ENCODE measurements at places on chromosomes 7 and 10.

- DNase-seq, result no peak
These were observed 124.8 kb downstream of the TSPAN12 start for GRCh38 chr7:120733143-120733542.

GRCh38 chr10:36531621-36532020 lies 593.8 kb upstream of the ANKRD30A start:
- no peak for DNase-seq

DNA sequence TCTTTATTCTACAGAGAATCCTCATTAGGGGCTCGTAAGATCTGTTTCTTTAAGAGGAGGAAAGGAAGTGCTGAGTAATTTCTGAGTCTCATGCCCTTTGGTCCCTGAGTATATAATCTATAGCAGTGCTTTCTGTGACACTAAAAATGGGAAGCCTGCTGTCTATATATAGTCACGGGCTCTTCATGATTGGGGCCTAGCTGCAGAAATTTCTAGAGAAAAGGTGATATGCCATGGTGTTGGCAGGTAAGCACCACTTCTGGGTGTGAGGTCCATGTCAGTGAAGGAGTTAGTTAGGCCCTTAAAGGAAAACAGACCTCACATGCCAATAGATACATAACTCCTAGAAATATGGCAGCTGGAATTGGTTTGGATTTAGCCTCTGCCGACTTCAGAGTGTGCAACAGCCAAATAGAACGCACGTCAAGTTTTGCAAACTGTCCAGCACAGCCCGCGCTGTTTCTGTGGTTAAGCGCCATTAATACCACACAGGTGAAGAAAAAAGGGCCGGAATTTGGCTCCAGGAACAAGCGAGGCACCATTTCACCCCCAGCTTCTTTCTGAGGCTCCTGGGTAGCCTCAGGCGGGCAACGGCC lies 123.2 kb downstream of the TACC2 start:
- DNase-seq, result no peak

- no peak for DNase-seq
These were observed 64.4 kb downstream of the BPGM start for GRCh38 chr7:134710854-134711624.

- DNase-seq, result no peak
These were observed 17.1 kb upstream of the ZNF800 start for GRCh38 chr7:127409629-127410028.

- DNase-seq, result no peak
These were observed 114.6 kb upstream of the AGK start for GRCh38 chr7:141436575-141437075.
